Activated naive CD4-positive, alpha-beta T cell (primary cell): ENCODE measurements at places on chromosomes 3 and 15.

DNA sequence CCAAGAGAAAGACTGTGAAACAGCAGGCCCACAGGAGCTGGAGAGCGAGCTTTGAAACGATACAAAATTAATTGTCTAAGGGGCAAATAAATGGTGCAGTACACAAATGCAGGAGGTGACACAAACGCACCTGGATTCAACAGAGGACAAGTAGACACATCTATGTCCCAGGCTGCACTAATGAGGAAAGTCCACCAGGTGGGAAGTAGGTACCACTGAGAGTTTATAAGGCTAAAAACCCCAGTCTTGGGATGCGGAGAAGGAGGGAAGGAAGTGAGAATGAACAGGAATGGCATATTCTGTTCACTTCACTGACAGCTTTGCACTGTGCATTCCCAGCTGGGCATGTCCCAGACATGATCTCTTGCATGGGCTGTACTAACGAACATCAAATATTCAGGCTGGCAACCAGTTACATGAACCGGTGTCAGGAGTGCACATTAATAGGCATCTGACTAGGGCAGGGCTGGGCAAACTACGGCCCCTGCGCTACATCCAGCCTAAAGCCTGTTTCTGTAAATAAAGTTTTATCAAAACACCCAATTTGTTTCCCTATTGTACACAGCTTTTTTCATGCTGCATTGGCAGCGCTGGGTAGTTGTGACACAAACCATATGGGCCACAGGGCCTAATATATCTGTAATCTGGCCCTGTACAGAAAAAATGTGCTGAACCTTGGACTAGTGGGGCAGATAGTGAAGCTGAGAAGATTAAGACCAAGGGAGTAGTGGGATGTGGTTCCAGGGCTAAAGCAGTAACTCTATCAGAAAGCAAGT lies 107.0 kb downstream of the IGF2BP2 start:
- no peak for DNase-seq

DNA sequence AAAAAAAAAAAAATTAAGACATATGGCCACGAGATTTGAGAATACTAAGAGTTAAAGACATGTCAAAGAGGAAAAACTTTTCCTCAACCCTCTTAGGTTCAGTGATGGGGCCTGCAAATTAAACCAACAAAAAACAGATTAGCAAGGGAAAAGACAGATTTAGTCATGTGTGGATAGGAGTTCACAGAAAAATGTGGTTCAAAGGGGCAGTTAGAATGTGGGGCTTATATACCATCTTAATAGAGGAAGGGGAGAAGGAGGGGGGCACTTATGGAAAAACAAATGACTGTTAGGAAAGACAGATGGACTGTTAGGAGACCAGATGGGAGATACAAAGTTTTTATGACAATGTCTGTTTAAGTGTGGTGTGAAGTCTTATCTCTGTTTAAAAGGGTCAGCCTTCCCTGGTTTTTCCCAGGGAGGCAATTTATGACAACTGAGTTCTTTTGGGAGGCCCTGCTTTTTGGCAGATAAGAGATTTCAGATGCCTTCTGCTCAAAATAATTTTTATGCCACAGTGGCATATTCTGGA lies 68.7 kb upstream of the FURIN start:
- DNase-seq = no peak

DNA sequence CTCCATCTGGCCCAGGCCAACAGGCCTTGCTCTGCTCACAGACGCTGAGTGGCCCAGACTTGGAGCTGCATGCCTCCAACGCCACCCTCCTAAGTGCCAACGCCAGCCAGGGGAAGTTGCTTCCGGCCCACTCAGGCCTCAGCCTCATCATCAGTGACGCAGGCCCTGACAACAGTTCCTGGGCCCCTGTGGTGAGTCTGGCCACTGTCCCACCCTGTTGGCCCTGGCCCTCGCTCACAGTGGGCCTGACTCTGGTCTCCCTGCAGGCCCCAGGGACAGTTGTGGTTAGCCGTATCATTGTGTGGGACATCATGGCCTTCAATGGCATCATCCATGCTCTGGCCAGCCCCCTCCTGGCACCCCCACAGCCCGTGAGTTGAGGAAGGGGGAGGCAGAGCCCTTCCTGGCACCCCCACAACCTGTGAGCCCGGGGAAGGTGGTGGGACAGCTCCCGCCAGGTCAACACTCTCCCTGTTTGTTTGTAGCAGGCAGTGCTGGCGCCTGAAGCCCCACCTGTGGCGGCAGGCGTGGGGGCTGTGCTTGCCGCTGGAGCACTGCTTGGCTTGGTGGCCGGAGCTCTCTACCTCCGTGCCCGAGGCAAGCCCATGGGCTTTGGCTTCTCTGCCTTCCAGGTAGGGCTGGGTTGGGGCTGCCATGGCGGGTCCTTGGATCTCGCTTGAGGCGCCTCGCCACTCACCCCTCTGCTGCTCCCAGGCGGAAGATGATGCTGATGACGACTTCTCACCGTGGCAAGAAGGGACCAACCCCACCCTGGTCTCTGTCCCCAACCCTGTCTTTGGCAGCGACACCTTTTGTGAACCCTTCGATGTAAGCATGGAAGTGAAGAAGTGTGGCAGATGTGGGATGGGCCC lies 10.0 kb downstream of the NT5DC2 start:
- DNase-seq = no peak

GRCh38 chr3:51568996-51569395 lies 30.5 kb downstream of the RAD54L2 start:
- DNase-seq = no peak

DNA sequence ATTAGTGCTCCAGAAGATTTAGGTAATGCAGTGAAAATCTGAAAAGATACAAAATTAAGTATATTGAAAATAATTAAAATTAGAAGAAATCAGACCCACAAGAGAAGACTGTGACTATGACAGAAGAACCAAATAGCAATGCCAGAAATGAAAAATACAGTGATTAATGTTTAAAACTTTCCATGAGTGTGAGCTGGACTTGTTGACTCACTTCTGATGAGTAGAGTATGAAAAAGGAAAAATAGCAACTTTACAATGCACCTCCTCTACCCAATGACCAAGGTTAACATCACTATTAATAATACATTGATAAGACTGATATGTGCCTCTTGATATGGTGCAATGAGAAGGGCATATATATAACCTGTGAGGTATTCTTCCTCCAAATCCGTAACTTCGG lies 39.3 kb upstream of the SLC22A13 start:
- no peak for DNase-seq

DNA sequence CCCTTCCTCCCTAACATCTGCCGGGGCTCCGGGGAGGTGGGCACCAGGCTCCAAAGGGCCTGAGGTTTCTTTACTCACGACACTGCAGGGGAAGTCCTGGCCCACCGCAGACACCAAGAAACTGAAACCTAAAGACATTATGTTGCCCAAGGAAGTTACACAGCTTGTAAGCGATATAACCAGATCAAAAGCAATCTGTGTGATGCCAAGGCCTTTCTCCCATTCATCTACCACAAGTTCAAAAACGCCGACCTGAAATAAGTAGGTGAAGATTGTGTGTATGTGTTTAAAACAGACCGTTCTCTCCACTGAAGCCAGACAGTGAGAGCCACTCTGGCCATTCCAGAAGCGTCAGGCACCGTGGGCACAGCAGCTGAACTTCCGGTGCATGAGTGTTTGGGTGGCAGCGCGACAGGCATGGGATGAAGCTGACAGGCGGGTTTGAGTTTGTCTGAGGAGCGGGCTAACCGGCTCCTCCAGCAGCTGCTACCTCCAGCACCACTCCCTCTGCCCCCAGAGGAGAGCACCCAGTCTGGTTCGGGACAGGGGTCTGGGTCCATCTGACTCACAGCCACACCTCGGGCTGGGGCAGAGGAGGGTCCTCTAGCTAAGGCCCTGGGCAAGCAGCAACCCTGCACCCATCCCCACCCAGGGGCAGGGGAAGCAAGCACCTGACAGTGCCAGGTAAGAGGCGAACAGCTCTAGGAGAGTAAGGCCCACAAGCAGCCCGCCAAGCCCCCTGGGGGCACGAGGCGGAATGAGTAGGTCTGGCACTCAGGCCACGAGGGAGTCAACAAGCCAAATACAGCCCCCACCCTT lies 1.3 kb downstream of the TNK2 start:
- peak; percentile 15 for DNase-seq
